Activated T-helper 1 cell treated with anti-CD3 and anti-CD28 coated beads, Interleukin-2, amount 50 U/mL, for 16 hours (primary cell): ENCODE measurements at places on chromosomes 6 and 20.

GRCh38 chr6:45504947-45505346 lies 127.2 kb upstream of the SUPT3H start:
- no peak for DNase-seq

GRCh38 chr6:155454471-155454870 lies 1.2 kb downstream of the NOX3 start:
- DNase-seq: no peak

- DNase-seq: no peak
Measured at GRCh38 chr6:119891644-119892043, 542.1 kb upstream of the MAN1A1 start.

GRCh38 chr6:158061361-158061708 lies 79.7 kb downstream of the SYNJ2 start:
- DNase-seq: no peak

- no peak for DNase-seq
Measured at GRCh38 chr6:7445885-7446461, 56.4 kb downstream of the RIOK1 start.

DNA sequence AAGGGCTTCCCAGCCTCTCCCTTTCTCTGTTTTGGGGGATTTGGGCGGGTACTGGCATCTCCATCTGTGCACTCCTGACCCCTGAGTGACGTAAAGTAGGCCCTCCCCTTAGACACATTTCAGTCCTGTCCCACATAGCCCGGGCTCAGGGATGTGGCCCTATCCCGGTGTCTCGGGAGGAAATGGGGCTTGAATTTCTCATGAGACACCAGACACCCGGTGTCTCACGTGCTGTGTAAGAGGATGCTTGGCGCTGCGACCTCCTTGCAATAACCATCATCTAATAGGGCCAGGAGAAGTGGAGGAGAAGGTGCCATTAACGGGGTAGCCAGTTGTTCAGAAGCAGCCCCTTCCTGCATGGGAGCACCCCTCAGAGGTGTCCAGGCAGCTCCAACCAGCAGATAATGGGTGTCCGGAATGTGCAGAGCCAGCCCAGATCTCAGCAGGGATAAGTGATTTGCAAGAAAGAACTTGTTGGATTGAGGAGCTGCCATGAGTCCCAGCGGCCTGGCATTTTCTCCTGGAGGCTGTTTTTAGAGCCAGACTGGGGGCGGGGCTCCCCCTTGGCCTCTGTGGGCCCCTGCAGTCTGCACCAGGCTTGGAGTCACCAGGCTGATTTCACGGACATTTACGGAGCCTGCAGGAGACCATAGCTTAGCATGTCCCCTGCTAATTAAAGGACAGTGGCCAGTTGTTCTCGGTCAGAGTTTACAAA lies 372.0 kb downstream of the PREX1 start:
- no peak for DNase-seq
